ENCODE measurements at places on chromosomes 7 and 10.

DNA sequence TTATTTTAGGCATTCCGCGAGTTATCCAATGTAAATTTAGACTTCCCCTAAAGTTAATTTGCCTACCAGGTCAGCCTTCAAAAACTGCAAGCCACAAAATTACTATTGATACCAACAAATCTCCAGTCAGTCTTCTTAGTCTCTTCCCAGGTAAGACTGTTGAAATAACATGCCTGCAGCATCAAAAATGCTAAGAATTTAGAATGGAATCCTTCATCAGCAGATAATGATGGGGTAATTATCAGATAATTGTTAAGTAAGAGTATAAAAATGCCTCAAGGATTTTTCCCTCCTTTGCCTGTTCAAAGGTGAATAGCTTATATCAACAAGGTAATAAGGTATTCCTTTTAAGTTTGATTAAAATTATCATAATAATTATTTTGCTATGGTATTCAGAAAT is 228.5 kb downstream of the BBS9 start:
- no peak for DNase-seq

DNA sequence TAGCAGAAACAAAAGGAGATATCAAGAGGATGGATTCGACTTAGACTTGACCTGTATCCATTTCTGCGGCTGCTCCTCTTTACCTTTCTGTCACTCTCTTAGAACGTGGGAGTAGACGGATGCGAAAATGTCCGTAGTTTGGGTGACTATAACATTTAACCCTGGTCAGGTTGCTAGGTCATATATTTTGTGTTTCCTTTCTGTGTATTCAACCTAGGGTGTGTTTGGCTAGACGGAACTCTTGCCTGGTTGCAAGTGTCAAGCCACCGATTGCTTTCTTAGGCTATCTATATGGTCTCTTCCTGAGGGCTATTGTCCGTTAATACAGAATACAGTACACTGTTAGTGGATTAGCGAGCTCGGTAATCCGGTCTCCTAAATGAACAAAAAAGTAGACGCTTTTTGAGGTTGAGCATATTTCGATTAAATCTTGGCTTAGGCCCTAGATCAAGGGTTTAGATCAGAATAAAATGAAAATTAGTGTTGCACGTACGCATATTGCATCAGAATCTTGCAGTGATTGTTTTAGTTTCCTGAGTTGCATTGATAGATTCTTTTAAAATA is 1.2 kb downstream of the PTEN start:
- no peak for DNase-seq

DNA sequence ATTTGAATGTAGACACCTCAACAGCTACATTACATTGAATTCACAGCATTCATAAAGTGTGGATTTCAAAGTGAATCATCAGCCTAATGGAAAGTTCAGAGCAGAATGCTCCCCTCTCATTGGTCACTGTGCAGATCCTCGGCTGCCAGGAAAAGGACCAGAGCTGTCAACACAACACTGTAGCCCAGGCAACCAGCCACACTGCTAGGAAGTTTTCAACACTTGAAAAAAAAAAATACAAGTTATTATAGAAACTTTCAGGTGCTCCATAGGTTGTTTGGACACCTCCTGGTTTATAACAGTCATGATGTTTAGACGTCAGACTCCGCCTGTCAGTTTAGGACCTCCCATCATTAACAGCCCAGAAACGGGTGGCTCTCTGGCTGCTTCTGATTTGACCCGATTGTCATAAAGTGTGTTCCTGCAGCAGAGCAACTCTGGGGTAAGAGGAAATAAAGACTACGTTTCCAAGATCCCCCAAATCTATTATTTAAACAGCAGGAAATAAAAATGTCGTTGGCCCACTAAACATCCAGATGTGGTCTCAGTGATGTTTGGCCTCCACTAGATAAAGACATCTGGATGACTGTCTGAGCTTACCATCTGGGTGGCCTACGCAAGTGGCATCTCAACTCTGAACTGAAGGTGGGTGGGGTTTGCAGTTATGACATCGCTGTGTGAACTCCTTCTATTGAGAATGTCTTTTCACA is 117.4 kb downstream of the CABCOCO1 start:
- no peak for DNase-seq

DNA sequence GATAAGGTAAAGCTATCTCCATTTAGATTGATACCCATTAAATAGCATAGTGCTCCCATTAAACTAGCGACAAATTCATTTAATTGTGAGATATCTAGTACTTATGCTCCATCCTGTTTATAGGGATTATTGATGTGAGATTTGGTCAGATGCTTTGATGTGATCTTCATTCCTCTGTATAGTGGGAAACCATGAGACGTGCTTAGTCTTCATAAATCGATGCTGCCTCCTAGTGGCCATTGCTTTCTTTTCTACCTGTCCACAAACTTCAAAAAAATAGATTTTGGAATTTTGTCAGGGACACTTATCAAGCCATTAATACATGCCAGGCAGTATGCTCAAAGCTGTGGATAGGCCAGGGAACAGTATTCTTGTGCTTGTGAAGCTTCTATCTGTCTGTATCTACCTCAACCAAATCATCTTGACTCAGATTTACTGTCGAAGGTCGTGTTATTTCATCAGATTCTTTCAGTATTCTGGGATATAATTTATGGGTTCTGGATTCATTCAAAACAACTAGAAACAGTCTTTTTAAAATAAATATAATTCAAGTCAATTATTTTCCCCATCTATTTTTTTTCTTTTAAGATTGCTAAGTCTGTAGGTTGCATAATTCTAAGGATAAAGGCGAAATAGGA is 12.0 kb downstream of the LSM8 start:
- DNase-seq: peak; percentile 51

DNA sequence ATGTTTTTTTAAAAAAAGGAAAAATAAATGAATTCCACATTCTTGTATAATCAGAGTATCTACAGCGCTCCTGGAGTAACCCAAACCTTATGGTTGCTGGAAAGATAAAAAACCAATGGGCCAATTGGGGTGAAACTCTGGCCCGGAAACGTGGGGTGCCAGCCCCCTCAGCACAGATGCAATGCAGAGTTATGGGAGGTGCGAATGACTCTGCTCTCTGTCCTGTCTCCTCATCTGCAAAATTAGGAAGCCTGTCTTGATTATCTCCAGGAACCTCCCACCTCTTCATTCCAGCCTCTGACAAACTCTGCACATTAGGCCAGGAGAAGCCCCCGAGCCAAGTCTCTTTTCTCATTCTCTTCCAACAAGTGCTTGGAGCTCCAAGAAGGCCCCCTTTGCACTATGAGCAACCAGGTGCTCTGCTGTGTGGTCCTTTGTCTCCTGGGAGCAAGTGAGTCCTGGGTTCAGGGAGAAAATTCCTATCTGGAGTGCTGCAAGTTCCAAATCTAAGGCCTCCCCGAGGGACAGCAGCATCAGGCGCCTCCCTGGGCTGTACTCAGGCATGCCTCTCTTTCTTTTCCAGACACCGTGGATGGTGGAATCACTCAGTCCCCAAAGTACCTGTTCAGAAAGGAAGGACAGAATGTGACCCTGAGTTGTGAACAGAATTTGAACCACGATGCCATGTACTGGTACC is 130.5 kb upstream of the PRSS1 start:
- DNase-seq: no peak

GRCh38 chr10:44977287-44978212 is 1.1 kb downstream of the DEPP1 start:
- no peak for DNase-seq

GRCh38 chr7:29622335-29623265 is 59.0 kb downstream of the PRR15 start:
- DNase-seq: no peak

DNA sequence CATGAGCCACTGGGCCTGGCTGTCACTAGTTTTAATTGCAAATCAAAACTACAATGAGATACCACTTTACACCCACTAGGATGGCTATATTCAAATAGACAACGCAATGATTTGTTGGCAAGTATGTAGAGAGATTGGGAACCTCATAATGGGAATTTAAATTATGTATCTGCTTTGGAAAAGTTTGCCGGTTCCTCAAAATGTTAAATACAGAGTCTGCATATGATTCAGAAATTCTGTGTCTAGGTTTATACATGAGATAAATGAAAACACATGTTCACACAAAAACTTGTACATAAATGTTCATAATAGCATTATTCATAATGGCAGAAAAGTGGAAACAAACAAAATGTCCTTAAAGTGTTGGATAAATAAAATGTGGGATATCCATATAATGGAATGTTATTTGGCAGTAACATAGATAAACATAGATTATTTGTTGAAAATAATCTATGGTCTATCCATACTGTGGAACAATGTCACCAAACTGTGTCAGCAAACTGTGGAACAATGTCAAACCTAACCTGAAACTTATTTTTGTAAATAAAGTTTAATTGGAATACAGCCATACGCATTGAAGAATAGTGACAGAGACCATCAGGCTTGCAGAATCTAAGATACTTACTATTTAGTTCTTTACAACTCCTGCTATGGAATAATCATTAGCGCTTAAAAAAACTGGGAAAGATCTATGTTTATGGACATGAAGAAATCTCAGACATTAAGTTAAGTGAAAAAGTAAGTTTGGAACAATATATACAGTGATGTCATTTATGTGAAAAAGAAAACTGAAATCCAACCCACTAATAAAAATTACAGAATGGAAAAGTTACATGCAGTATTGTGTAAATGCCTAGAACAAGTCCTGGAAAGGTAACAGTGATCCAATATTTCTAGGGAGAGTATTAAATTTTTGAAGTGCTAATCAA is 70.9 kb downstream of the CCDC7 start:
- DNase-seq: no peak

- no peak for DNase-seq
Observed at GRCh38 chr10:132924046-132924952, 18.1 kb downstream of the CFAP46 start.

Measured in activated CD8-positive, alpha-beta memory T cell treated with anti-CD3 and anti-CD28 coated beads, Interleukin-2, amount 50 U/mL, for 4 hours (primary cell).